B cell (primary cell): ENCODE measurements at places on chromosomes 5 and 9. TPM values are rescaled to one million over a fixed set of nuclear protein-coding genes. Genes with fewer than 3 reads are reported as not detected.

- no peak for DNase-seq
Measured at GRCh38 chr5:174970502-174970901, 246.1 kb downstream of the MSX2 start.

GRCh38 chr5:6767481-6768063, 54.3 kb downstream of the TENT4A start:
- no peak for DNase-seq

GRCh38 chr5:81075041-81075440, 114.9 kb downstream of the RASGRF2 start:
- DNase-seq: no peak

- no peak for DNase-seq
Measured at GRCh38 chr5:160520609-160521391, 99.1 kb downstream of the PTTG1 start.

DNA sequence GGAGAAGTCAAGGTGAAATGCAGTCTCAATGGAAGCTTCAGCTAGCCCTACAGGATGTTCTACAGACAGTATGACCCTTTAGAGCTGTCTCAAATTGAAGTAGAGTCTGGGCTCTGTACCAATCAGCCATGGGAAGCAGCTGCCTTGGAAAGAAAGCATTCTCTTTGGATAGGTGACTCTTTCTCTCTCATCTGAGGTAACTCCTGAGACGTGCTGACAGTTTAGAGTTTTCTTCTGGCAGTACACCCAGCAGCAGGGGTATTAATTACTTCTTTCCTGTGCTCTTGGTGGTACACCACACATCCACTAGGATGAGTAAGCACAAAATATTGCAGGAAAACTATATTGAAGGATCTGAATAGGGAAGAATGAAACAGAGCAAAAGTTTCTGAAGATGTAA, 329.6 kb upstream of the RGMB start:
- no peak for DNase-seq

DNA sequence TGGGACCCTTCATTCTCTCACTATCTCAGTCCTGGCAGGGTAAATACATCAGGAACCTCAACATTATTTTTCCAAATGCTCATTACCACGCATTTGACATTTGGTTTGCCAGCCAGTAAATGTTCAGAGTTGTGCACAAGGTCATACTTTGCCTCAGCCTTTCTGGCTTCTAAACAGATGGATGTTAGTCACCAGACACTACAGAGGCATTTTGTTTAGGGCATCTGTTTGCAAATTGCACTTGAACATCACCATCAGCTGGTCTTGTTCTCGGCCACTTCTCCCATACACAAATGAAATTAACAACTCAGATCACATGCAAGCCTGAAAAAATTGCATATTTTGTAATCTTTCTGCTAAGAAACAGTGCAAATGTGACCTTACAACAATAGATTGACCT, 75.0 kb upstream of the SLC1A1 start:
- no peak for DNase-seq

GRCh38 chr9:108687006-108687987, 168.5 kb downstream of the ACTL7B start:
- no peak for DNase-seq

DNA sequence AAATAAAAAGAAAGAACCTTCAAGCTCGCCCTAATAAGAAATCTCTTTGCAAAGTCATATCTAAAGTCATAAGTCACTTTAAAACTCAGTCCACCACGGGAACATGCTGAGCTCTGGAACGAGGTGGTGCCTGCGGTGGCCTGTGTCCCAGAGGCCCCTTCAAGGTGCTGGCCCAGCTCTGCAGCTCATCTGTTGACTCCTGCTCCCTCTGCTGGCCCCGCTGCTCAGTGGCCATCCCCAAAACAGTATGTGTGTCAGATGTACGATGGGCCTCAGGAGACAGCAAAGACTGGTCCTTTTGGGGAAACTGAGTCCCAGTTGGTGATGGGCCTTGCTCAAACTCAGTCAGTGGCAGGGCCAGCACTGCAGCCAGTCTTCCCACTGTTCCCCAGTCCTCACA, 22.8 kb upstream of the FOXB2 start:
- peak; percentile 7 for DNase-seq

DNA sequence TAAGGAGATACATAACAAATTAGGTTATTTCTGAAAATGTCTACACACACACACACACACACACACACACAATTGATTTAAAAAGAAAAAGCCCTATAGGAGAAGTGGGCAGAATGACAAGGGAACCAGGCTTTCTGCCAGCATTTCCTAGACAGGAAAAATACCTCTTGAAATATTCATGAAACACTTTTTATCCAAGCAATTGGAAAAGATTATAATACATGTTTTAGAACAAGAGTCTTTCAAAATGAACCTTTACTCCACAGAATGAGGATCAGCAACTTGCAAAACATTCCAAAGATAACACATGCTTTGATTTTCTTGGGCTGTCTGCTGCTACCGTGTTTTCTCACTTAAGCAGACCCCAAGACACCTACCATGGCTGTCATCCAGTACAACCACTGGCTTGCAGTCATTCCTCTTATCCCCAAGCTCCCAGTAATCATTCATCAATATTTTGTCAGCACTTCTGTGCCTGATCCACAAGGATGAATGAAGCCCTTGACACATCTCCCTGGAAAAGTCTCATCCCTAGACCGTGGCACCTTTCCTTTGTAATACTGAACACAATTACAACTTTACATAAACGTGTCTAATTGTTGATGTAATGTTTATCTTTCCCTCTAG, 717.1 kb upstream of the ZNF608 start:
- DNase-seq: no peak

DNA sequence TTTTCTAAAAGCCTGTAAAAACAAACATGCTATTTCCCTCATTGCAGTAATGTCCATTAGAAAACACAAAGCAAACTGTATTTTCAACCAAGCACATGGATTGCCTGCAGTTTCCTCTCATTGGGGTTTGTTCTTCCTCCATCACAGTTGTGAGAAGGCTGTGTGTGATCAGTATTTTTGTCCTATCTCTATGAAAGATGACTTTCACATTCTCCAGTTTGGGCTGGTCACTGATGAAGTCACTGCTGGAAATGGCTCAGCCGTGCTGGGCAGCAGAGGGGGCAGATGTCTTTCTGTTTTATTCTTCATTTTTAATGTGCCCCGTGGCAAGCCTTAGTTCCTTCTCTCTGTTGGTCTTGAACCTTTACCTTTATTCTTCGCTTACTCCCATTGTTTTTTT, 288.9 kb upstream of the MPDZ start:
- no peak for DNase-seq

GRCh38 chr5:151318850-151319732, 15.5 kb upstream of the SLC36A3 start:
- peak; percentile 45 for DNase-seq

GRCh38 chr5:142170254-142170953, 61.8 kb downstream of the NDFIP1 start:
- DNase-seq: no peak

GRCh38 chr5:75469017-75469416, 42.4 kb downstream of the CERT1 start:
- no peak for DNase-seq

DNA sequence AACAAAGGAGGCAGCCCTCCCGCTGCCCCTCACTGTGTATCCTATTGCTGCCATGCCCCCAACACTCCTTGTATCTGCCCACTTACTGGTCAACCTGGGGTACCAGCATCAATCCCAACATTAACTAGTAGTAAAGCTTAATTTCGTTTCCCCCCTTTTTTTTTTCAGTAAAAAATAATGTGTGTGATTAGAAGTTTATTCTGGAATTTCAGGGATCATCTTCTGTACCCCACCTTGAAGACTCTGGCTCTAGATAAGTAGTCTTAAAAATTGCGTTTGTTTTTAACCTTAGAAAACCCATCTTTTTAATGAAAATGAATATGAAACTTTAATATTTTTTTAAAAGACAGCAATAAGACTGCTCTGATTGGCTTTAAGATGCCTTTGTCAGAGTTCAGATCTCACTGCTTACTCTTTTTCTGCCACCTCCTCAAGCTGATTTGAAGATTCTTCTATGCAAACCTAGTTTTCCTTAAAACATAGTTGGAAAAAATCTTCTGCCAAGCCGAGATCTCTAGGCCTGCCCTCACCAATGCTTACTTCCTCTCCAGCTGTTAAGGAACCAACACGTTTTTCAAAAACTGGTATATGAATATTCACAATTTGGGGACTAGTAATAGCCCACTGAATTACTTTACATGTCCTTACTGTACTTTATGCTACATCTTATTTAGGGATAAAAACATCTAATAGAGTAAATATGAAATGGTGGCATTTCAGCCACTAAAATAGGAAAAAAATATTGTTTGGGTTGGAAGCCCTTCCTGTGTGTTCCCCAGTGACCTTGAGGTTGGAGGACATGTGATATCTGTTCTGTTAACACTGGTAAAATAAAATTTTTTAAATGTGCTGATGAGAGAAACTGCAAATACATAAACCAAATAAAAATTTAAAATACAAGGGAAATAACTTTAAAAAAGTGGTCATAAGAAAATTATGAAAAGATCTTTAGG, 4.0 kb upstream of the RHOBTB3 start:
- DNase-seq: no peak

DNA sequence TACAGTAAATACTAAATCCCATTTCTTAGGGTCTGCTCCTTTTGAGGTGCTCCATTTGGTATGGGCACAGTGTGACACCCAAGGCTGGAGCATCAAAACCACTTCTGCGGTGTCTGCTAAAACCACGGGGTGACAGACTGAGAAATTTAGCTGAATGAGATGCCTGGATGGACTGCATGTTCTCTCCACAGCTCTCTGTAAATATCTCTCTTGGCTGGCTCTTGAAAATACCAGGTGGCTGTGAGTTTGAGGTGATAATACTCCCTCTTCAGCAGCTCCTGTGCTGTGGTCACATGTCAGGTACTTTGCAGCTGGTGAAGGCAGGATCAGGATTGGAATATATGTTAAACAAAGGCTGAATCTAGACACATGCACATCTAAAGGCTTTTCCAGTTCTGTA, 93.7 kb upstream of the SIMC1 start:
- no peak for DNase-seq

- no peak for DNase-seq
Measured at GRCh38 chr9:2574203-2574602, 47.4 kb upstream of the VLDLR start.

GRCh38 chr9:99822806-99823591, 1.3 kb downstream of the NR4A3 start:
- peak; percentile 72 for DNase-seq

DNA sequence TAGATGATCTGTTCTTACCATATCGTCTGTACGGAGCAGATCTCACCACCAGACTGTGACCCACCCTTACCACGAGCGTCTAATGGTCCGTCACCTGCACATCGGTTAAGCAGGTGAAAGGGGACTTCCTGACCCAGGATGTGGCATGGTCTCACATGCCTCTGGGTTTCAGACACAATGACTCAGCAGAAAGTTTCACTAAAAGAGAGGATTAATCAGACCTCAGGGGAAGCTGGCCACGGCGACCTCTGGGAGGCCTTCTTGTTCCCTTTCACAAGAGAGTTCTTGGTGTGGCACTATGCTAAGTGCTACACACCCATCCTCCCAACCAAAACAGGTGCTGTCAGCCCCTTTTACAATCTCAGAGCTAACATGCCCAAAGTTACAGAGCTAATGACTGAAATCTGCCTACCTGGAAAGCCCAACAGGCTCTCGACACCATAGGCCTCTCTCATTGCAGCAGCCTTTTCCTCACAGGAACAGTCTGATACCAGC, 41.6 kb downstream of the ADAMTS12 start:
- peak; percentile 46 for DNase-seq

GRCh38 chr5:176618783-176619182, 8.8 kb upstream of the GPRIN1 start:
- DNase-seq: no peak

DNA sequence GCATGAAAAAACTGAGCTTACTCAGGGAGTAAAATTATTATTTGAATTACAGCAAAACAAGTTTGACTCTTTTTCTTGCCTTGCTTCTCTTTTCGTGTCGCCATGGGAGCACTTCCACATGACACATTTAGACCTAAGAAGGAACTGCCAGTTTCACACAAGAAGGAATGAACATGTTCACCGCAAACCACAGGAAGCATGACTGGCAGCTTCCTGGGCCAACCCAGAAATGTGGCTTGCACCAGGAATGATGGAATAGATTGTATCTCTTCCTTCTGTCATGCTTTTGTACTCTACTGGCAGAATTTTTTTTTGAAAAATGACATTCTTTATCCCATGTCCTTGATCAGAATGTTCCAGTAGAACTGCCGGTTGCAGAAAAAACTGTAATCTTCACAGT, 32.9 kb upstream of the MAN2A1 start:
- peak; percentile 40 for DNase-seq

- no peak for DNase-seq
Measured at GRCh38 chr5:142478113-142478512, 153.3 kb upstream of the SPRY4 start.

- peak; percentile 88 for DNase-seq
Measured at GRCh38 chr5:172697123-172698121, 56.4 kb downstream of the NEURL1B start.

- no peak for DNase-seq
Measured at GRCh38 chr9:977838-978830, 1.7 kb downstream of the DMRT3 start.

Gene MYMK
- polyA plus RNA-seq: not detected in 2 replicates

Gene ARHGEF28
- polyA plus RNA-seq: 0.03 TPM in 1 of 2 replicates, not detected in the other

Gene UGT3A1
- not detected in 2 replicates for polyA plus RNA-seq

Gene TBCA
- polyA plus RNA-seq: 22.3 and 74.3 TPM in 2 replicates

Gene TYRP1
- polyA plus RNA-seq: not detected in 2 replicates

Gene STK32A
- polyA plus RNA-seq: not detected in 2 replicates

Gene GPR107
- 10.4 and 13.4 TPM in 2 replicates for polyA plus RNA-seq

Gene SHISAL2B
- not detected in 2 replicates for polyA plus RNA-seq

Gene SLC23A1
- 9.6 and 12.3 TPM in 2 replicates for polyA plus RNA-seq

Gene CYLC2
- polyA plus RNA-seq: not detected in 2 replicates

Gene HAND1
- not detected in 2 replicates for polyA plus RNA-seq

Gene CDC20B
- polyA plus RNA-seq: 0.09 TPM in 1 of 2 replicates, not detected in the other

Gene MYO10
- polyA plus RNA-seq: 0.09 and 0.10 TPM in 2 replicates

Gene GHR
- not detected in 2 replicates for polyA plus RNA-seq

Gene IFNA2
- polyA plus RNA-seq: not detected in 2 replicates

Gene LHX6
- 0.03 and 0.04 TPM in 2 replicates for polyA plus RNA-seq

Gene SV2C
- not detected in 2 replicates for polyA plus RNA-seq

Gene HTR1A
- polyA plus RNA-seq: not detected in 2 replicates

Gene TRIM36
- 0.06 and 0.22 TPM in 2 replicates for polyA plus RNA-seq

Gene MEF2C
- 97.4 and 113 TPM in 2 replicates for polyA plus RNA-seq

Gene HCN1
- polyA plus RNA-seq: not detected in 2 replicates

Gene CCDC180
- 4.4 and 6.8 TPM in 2 replicates for polyA plus RNA-seq

Gene IRGM
- 2.5 and 2.8 TPM in 2 replicates for polyA plus RNA-seq
